ENCODE measurements at places on chromosomes 4 and X. TPM values are rescaled to one million over a fixed set of nuclear protein-coding genes. Genes with fewer than 3 reads are reported as not detected.
A peak's percentile ranks its signal among the peaks of the same experiment; 100 is the strongest.

DNA sequence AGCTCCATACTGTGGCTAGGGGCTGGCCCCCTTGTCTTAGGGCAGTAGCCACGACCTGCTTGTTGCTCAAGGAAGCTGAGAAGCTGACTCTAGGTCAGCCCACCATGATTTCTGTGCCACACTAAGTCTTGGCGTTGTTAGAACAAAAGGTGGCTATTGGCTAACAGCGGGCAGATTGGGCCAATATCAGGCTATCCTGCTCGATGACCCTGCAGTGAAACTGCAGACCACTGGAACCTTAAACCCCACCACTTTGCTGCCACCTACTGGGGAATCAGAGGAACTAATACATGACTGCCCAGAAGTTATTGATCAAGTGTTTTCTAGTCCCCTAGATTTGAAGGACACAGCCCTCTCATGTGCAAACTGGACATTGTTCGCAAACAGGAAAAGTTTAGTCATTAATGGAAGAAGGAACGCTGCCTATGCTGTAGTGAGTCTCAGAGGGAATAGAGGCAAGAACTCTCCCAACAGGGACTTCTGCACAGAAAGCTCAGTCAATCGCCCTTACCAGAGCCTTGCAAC, 17.0 kb upstream of the PAPSS1 start:
- no peak overlapping the region for H3K27ac ChIP-seq
- DNase-seq: no peak
- H3K4me3 ChIP-seq: no peak overlapping the region
- H3K36me3 ChIP-seq: no peaks in the 10 kb centered on the region

GRCh38 chr4:158254292-158254691, 44.0 kb downstream of the TMEM144 start:
- H3K27ac ChIP-seq: peak overlapping the region; percentile 40
- no peaks in the 10 kb centered on the region for H3K36me3 ChIP-seq
- DNase-seq: no peak
- H3K27me3 ChIP-seq: no peaks in the 10 kb centered on the region
- H3K4me1 ChIP-seq: no peaks in the 10 kb centered on the region

Gene POU3F4
- not detected for total RNA-seq

DNA sequence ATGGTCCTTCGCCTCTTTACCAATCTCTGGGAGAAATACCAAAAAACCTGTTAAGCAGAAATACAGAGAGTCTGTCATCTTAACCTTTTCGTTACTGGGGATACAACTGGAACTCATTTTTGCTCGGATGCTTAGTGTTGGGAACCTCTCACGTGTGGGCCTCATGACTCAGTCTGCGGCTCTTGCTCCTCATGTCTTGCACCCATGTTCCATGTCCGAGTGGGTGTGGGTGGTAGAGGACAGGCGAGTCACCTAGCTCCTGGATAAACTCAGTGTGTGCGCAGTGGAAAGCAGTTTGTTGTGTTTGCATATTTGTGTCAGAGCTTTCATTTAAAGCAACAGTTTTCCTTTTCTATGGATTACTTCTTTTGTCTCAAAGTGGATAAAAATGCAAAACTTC, 70.6 kb downstream of the TNIP2 start:
- no peak overlapping the region for H3K27ac ChIP-seq
- H3K4me1 ChIP-seq: no peaks in the 10 kb centered on the region
- H3K27me3 ChIP-seq: no peaks in the 10 kb centered on the region

Gene PDZD4
- 23.2 TPM for total RNA-seq

Gene TXK
- not detected for total RNA-seq

Gene RBM47
- total RNA-seq: 7.1 TPM

DNA sequence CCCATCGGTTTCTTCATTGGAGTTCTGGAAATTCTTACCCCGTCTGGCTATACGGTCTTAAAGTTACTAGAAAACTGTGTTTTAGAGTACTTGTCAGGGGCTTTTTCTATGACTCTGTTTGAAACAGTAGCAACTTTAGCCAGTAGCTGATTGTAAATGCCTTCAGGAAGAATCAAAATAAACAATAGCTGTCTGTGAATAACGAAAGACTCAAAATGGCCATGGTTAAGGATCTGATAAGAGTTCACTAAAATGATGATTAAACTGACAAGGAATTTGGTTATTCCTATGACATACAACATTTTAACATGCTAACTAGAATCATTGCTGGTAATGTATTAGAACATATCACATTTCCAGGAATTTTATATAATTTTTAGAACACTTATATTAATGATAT, 191.0 kb downstream of the EVC2 start:
- no peaks in the 10 kb centered on the region for H3K27me3 ChIP-seq
- H3K4me3 ChIP-seq: no peak overlapping the region
- no peaks in the 10 kb centered on the region for H3K4me1 ChIP-seq
- DNase-seq: no peak
- no peaks in the 10 kb centered on the region for H3K36me3 ChIP-seq

All from ascending aorta (tissue), 2 donors.